Vagina (tissue), 2 donors: ENCODE measurements at places on chromosomes 6 and 20.

GRCh38 chr20:23435626-23436539, 3.6 kb upstream of the CSTL1 start:
- DNase-seq, result peak; percentile 58

DNA sequence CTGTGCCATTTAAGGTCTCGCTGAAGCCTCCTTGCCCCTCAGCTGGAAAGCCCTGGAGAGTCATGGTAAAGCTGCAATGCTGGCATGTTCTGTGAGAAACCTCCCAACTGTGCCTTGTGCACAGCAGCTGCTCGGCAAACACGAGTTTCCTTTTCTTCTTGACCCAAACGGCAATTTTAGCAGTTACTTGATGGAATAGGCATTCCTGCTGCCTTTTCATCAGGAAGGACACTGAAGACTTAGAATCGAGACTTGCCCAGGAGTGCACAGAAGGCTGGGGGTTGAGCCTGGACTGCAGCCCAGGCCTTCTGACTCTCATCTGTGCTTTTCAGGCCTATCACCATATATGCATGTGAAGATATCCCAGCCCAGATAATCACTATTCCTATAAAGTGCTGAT, 28.7 kb upstream of the CLDN20 start:
- DNase-seq, result no peak

GRCh38 chr20:47673671-47673955, 111.7 kb downstream of the SULF2 start:
- no peak for DNase-seq

DNA sequence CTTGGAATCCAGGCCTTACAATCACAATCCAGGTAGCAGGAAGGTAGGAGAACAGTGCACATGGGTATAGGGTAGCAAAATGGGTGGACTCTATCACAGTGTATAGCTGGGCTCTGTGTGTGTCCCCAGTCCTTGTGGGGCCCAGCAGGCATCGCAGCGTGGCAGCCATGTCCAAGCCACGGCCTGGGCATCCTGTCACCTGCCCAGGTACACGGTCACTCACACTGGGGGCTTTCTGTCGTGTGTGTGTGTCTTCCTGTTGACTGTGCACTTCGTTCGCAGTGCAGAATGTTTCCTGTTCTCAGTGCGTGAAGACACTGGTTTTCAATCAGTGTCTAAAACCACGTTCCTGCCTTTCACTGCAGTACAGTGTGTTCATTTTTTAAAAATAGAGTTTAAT, 523.2 kb upstream of the JARID2 start:
- no peak for DNase-seq

DNA sequence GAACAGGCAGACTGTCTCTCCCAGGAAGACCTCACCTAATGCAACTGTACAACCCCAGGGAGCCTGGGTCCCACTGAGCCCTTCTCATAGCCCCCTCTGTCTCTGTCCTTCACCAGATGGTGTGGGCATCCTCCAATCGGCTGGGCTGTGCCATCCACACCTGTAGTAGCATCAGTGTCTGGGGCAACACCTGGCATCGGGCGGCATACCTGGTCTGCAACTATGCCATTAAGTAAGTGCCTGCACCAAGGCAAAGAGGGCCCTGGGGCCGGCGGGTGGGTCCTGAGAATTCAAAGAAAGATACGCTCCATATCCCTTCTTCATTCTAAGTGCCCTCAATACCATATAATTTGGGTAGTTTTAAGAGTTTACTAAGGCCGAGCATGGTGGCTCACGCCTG, 8.3 kb downstream of the R3HDML start:
- no peak for DNase-seq

GRCh38 chr6:6942831-6943230, 164.9 kb upstream of the RREB1 start:
- DNase-seq, result no peak

DNA sequence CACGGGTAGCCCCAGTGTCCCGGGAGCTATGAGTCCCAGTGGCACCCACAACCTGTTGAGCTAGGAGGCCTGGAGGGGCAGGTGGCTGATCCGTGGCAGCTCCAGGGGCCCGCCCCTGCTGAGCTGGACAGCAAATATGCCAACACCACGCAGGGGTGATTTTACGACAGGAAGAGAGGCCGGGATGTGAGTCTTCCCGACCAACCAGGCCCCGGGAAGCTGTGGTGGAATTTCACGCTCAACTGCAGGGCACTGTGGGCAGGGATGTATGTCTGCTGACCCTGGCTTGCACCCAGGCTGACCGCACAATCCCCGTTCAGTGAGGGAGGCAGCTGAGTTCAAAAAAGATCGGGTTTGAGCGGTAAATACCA, 183.9 kb downstream of the ERMARD start:
- DNase-seq, result no peak

DNA sequence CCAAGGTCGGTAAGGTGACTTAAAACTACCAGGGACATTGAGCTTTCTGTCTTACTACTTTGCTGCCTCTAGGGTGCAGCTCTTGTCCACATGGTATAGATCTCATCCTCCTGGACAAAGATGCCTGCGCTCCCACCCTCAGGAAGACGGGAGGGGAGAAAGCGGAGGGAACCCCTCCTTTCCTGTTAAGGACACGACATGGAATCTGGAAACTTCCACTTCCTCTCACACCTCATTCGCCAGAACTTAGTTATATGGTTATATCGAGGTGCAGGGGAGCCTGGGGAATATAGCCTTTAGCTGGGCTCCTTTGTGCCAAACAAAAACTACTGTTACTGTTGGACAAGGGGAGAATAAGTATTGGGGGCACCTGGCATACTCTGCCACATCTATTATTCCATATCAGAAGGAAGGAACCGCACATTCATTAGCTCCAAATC, 224.3 kb upstream of the TSHZ2 start:
- DNase-seq, result no peak

DNA sequence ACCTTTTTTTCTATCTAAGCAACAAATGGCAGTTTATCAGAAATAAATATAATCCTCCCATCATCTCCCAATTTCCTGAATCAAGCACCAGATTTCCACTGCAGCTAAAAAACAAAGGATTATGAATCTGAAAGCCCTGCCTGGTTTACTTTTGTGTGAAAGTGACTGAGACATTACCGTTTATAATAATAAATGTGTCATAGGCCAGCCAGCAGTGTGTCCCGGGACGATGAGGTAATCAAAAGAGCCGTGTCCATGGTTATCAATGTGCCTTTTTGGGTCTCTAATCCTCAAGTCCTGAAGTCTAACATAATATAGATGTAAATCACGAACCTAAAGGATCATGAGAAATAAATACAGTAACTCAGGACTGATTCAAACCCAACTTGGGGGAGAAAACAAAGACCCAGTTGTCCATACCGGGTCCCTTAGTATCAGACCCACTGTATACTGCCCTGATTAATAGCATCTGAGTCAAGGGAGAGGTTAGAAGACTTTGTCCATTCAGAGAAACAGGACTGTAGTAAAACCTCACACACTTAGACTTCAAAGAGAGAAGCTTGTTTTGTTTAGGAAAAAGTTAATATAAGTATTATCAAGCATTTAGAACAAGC, 149.1 kb downstream of the SASH1 start:
- DNase-seq, result peak; percentile 47

GRCh38 chr6:144179828-144180227, 29.5 kb downstream of the STX11 start:
- no peak for DNase-seq

DNA sequence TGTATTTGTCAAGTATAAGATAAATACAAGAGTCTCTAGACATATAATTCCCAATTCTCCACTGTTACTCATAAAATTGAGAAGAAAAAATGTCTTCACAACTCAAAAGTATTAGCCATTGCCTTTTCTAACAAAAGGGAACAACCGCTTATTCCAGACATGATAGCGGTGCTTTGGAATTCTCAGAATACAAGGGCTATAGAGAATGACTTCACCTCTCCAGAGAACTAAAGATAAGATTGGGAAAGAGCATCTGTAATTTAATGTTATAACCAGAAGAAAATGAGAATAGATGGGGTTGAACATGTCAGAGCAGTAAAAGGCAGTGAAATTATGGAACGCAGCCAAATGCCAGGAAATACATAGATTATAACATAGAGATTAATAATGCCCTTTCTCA, 730.8 kb downstream of the C6orf118 start:
- no peak for DNase-seq

GRCh38 chr6:152552616-152553209, 84.4 kb downstream of the SYNE1 start:
- DNase-seq, result no peak

- no peak for DNase-seq
Measured at GRCh38 chr20:48364688-48365421, 462.9 kb downstream of the PREX1 start.
